ENCODE measurements at places on chromosomes 4 and X.
A peak's percentile ranks its signal among the peaks of the same experiment; 100 is the strongest.

DNA sequence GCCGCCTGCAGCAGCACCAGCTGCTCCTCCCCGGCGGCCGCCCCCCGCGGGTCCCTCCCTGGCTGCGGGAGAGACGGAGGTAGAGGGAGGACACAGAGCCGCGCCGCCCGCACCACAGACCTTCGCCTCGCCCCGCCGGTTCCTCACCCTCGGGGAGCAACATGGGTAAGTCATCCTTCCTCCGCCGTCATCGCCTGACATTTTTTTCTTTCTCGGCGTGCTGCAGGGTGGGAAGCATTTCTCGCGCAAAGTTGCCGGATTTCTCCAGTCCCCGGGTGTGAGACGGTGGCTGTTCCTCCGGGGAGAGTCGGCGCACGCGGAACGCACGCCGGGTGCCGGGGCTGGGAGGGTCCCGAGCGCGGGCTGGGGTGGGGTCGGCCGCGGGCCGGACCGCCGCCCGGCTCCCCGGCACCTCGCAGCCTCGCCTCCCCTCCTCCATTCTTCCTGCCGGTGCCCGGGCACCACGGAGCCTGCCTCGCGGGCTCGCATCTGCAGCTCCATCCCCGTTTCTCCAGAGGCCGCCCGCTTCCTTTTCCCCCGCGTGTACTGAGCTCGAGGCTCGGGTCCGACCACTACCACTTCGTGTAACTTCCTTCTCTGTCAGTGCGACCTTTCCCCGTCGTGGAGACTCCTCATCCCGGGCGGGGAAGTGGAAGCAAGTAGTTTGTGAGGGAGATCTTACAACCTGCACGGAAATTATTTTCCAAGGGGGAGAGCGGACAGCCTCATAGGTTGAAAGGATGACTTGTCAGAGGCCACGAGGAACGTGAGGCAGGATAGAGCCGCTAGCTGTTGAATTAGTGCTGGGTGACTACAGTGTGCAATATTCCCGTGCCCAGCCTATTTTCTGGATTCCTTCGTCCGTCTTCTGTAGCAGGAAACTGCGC is 464 bp downstream of the RAP1GDS1 start:
- peak; percentile 70 for DNase-seq

DNA sequence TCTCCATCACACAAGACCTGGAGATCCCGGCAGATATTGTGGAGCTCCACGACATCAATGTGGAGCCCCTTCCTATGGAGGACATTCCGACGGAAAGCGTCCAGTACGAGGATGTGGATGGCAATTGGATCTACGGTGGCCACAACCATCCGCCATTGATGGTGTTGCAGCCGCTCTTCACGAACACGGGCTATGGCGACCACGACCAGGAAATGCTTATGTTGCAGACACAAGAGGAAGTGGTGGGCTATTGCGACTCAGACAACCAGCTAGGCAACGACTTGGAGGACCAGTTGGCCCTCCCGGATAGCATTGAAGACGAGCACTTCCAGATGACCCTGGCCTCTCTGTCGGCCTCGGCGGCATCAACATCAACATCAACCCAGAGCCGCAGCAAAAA is 717 bp downstream of the YY2 start:
- DNase-seq = no peak

- DNase-seq = no peak
Observed at GRCh38 chr4:69323284-69323683, 43.0 kb downstream of the UGT2B28 start.

DNA sequence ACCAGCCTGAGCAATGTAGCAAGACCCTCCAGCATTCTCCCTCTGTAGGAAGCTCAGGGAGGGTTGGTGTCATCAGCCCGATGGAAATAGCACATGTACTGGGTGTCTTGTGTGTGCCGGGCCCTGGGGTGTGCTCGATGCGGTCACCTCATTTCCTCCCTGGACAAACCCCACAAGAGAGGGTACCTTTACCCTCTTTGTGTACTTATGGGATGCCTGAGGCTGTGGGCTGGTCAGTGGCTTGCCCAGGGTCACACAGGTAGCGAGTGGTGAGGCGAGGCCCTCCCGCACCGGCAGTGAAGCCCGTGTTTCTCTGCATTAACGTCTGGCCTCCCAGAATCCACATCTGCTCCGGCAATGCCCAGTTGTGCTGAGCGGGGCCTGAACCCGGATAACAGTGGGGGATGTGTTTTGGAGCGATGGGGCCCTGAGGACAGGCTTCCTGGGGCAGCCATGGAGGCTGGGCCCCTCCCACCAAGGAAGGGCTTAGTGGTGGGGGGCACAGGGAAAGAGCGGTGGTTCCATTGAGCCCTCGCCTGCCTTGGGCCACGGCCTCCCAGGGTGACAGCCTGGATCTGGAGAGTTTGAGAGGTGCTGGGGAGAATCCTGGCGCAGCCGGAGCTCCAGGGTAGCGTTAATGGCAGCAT is 8.1 kb downstream of the PSAPL1 start:
- DNase-seq = peak; percentile 5

DNA sequence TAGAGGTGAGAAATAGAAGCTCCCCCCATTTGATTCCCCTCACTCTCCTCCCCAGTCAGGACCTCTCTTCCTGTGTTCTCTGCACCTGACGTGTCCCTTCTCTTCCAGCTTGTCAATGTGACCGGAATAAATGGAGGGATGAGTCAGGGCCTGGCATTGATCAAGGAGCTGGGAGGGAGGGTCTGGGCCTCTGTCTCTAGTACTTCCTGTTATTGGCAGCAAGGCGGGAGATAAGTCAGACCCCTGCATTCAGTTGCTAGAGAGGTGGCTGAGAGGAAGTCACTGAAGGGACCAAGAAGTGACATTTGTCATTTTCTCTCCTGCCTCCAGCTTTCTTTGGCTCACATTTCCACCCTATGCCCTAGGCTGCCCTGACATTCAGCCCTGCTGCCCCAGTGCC is 35.1 kb upstream of the ZNF41 start:
- DNase-seq = no peak

DNA sequence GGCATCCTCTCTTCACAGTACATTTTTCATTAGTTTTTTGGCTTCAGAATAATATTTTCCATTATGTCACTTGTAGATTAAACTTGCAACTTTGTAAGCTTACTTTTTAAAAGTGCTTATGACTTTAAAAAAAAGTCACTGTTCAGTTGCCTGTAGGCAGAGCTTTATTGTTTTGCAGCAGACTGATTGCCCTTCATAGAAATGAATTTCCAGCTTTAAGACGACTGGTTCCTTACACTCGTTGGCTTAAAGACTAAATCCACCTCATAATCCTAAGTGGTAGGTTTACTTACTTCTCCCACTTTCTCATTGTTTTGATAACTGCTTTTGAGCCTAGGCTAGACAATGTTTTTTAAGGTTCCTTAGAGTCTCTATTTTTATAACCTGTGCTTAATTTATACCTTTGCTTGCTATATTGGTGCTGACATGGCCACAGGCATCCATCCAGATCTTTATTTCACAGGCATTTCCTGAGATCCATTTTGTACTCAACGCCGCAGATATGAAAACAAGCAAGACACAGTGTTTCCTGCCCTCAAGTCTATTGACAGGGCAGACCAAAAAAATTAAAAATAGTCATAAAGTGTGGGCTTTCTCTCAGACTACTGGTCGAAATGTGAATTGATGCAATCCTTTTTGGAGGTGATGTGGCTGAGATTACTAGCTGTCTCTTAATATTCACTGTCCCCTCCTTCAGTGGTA is 12.6 kb upstream of the IL13RA2 start:
- no peak for DNase-seq

GRCh38 chr4:41514766-41515481 is 23.0 kb upstream of the LIMCH1 start:
- no peak for DNase-seq

GRCh38 chr4:181021213-181021612 is 1222.0 kb upstream of the TENM3 start:
- no peak for DNase-seq

- no peak for DNase-seq
Observed at GRCh38 chrX:136148391-136148790, 1.1 kb downstream of the FHL1 start.

DNA sequence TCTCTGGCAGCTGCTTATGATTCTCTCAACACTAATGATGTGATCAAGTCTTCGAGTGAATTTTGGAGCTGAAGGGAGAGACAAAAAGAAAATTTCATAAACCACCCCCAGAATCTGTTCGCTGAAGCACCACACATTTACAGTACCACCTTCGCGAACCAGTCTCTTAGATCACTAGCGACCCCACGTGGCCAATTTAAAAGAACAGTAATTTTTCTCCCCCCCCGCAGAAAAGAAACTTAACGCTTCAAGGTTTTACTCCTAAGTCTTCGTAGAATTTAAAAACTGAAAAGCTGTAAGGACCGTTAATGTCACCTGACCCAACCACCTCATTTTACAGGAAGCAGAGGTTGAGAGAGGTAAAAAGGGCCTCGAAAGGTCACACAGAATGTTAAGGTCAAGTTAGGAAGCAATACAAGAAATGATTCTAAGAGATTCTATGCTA is 187.5 kb downstream of the QDPR start:
- peak; percentile 51 for DNase-seq

- DNase-seq = no peak
Observed at GRCh38 chr4:179634862-179635261, 2192.6 kb upstream of the AGA start.

DNA sequence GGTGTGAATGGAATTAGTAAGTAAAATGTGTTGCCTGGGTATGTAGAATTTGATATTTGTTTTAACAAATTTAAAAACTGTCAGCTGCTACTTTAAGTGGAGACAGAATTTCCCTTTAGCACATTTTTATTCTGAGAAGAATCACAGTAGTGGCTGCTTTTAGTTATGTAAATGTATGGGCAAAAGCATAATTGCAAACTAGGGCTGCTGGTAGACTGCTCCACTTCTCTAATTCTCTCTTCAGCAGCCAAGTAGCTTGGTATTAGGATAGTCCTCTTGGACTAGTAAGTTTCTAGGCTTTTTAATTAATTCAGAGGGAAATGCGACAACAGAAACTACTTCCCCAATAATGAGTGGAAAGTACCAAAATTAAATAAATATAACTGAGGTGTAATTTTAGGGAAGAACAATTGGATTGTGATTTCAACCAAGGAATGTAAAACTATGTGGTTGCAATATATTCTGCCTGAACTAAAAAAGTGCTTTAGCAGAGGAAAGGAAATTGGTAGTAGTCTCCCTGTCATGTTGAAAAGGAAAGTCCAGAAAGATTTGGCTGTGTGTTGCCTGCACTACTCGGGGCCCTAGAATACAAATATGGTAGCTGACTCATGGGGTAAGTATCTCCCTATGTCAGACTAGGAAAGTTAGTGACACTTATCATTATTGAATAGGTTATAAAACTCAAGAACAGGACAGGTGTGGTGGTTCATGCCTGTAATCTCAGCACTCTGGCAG is 9.2 kb upstream of the EIF4E start:
- DNase-seq = no peak

GRCh38 chrX:111581086-111581485 is 69.6 kb downstream of the SERTM2 start:
- no peak for DNase-seq

DNA sequence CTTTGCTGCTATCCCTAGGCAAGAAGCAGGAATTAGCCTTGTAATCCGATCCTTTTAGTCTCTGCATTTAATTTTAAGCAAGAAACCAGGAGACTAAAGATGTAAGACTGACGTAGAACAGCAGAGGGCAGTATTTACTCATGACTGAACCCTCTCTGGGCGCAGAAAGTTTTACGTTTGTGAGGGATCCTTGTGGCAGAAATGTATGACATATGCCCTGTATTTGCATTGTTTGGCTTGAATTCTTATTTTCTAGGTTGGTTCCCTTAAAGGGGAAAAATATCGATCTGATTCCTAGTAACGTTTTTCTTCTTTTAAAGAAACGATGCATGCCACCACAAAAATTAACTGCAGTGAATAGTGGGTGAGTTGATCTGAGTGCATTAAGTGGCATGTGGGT is 1.3 kb upstream of the FAT4 start:
- DNase-seq = no peak

All from activated T-cell treated with anti-CD3 and anti-CD28 coated beads, Interleukin-2, amount 50 U/mL, for 24 hours (primary cell).